Activated CD8-positive, alpha-beta T cell treated with anti-CD3 and anti-CD28 coated beads, Interleukin-2, amount 10 ng/mL, durations not matched to agents 7 days and 5 days (primary cell): ENCODE measurements at places on chromosomes 2 and 18. TPM values are rescaled to one million over a fixed set of nuclear protein-coding genes. Genes with fewer than 3 reads are reported as not detected.

The CRYGC gene
- total RNA-seq, result not detected

GRCh38 chr2:25853038-25853638 lies 25.1 kb downstream of the ASXL2 start:
- peak; percentile 28 for DNase-seq

- DNase-seq, result no peak
These were observed 130.0 kb downstream of the PLCL1 start for GRCh38 chr2:197934261-197934933.

- DNase-seq, result peak; percentile 50
These were observed 52.8 kb upstream of the IL1RL1 start for GRCh38 chr2:102258386-102259074.

- no peak for DNase-seq
These were observed 181.9 kb upstream of the DLGAP1 start for GRCh38 chr18:4636967-4637366.
